ENCODE measurements at places on chromosomes 2 and 18.
A peak's percentile ranks its signal among the peaks of the same experiment; 100 is the strongest.

GRCh38 chr18:6885992-6886796 lies 156.7 kb downstream of the ARHGAP28 start:
- DNase-seq: peak; percentile 15

GRCh38 chr2:218286570-218287459 lies 5.5 kb downstream of the TMBIM1 start:
- peak; percentile 98 for DNase-seq

DNA sequence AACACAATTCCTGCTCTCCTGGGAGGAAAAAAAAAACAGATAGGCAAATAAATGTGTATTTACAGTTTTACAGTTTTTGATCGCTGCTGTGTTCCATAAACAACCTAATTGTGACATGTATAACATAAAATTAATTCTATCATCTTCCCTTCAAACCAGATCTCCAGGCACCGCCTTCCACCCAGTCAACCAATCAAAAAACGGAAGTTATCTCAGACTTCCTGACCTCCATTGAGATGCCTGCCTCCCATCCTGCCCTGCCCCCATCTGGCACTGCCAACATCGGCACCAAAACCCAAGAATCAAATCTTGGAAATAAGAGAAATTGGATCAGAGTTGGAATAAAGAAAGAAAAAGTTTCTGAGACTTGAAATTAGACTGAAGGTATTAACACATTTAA lies 3.1 kb upstream of the RIOK3 start:
- no peak for DNase-seq

DNA sequence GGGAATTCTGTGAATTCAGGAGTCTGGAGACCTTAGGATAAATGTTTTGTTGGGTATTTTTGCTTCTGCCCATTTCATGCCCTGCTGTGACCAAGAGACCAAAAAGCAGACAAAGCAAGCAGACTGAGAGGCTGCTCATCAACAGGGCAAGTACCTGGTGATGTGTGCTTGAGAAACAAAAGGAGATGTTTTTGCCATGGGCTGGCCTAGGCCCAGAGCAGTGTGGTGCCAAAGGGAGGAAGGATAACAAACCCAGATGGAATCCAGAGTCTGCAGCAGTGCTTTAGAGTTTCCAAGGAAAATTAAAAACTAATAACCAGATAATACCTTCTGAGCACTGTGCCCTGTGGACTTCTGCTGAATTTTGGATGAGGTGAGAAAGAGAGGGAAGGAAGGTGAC lies 538.4 kb downstream of the STK39 start:
- DNase-seq: no peak

- DNase-seq: no peak
Measured at GRCh38 chr18:37836071-37836970, 270.7 kb upstream of the CELF4 start.

DNA sequence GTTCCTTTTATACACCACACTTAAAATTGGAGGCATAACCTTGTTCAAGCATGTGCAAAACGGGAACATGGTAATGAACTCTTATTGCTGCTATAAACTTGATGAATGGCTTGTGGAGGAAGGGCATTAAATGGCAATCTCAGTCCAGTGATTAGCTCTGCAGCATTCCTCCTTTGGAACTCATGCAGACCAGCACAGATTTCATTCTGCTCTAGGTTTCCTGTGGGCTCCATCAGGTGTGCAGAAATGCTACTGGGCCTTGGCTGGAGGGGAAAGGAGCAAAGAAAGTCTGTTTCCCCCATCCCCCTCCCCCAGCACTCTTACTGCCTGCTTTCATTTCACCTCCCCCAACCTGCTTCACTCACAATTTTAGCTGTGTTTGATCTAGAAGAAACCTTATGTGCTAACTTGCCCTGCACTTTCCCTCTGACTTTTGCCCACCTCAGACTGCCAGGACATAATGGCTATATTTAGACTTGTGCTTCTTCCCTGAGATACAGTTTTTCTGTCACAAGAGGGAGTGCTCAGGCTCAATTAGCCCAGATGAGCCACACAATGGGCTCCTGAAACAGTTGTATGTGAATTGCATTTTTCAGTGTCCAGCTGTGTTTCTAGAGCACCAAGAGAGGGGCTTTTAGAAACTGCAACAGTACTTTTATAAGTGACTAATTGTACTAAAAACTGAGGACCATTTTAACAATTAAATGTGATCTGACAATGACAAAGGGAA lies 109.8 kb downstream of the FSHR start:
- no peak for DNase-seq

- DNase-seq: no peak
Measured at GRCh38 chr2:75054296-75054695, 95.9 kb downstream of the POLE4 start.

GRCh38 chr18:24736662-24737330 lies 276.4 kb downstream of the HRH4 start:
- no peak for DNase-seq

GRCh38 chr18:29248805-29249204 lies 1071.9 kb upstream of the CDH2 start:
- no peak for DNase-seq

DNA sequence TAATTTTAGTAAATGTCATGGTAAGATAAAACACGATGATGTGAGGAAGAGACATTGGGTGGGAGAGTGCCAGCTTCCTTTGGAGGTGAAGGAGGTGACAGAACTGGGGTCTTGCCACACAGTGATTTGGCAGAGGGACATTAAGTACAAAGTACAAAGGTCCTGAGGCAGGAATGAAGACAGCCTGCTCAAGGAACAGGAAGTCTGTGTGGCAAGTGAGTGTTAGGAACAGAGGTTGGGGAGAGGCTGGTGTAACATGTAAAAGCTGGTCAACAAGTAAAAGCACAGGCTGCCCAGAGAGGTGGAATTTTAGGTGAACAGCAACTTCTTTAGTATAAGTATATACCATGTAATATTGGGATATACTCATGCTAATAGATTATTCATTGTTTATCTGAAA lies 73.1 kb downstream of the INPP5D start:
- DNase-seq: no peak

GRCh38 chr2:23387845-23388244 lies 2.9 kb downstream of the KLHL29 start:
- DNase-seq: no peak

GRCh38 chr2:102185347-102185746 lies 1.5 kb upstream of the IL1RL2 start:
- no peak for DNase-seq

DNA sequence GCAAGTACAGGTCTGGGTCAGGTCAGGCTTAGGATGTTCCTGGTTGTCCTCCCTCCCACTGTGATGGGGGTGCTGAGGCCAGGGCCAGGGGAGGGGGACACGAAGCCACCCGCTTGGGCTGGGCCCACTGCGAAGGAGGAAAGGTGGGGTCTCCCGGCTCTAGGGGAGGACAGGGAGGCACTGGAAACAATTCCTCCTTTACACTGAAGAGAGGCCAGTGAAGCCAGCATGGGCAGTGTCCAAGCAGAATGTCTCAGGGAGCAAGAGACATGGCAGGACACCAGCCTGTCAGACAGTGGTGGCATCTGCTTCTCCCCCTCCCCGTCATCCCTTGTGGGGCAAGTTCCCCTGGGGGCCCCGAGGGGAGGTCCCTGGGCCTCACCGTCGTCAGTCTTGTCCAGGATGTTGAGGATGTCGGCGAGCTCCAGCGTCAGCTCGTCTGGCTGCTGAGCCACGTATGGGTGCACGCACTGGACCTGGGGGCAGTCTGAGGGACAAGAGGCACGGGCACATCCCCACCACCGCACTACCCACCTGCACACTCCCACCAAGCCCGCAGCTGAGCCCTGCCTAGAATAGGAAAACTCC lies 10.8 kb downstream of the SNORC start:
- no peak for DNase-seq

- no peak for DNase-seq
Measured at GRCh38 chr2:24682304-24682703, 110.9 kb downstream of the PTRHD1 start.

GRCh38 chr2:38436227-38436664 lies 59.2 kb upstream of the ATL2 start:
- DNase-seq: no peak

DNA sequence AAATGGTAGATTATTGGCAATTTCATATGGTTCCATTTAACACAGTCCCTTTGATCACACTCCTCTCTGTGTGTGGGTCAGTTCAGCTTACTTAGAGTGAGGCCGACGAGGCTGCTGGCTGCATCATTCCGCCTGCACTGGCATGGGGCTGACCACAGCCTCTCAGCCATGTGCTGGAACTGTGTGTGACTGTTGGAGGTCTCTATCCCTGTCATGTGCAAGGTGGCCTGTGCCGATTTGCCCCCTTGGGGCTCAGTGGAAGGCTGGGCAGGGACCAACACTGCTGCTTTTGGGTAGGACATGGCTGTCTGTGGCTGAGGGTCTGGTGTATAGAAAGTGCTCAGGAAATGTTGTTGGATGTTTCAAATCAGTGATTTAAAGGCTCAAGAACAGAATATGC lies 454.0 kb upstream of the HS6ST1 start:
- no peak for DNase-seq

DNA sequence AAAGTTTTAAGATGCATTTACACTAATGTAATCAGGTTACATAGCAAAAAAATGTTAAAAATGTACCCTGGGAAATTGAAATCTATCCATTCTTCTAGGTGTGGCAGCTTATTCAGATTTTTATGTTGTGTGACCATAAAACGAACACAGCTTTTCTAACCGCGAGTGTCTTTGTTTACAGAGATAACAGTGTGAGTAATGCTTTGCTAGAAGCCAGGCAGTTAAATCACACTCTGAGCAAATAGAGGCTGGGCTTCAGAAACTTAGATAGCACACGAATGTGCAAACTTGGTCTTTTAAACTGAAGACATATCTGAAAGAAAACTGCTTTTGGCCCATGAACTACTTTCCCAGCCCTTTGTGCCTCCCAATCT lies 116.1 kb downstream of the SPTBN1 start:
- DNase-seq: no peak

DNA sequence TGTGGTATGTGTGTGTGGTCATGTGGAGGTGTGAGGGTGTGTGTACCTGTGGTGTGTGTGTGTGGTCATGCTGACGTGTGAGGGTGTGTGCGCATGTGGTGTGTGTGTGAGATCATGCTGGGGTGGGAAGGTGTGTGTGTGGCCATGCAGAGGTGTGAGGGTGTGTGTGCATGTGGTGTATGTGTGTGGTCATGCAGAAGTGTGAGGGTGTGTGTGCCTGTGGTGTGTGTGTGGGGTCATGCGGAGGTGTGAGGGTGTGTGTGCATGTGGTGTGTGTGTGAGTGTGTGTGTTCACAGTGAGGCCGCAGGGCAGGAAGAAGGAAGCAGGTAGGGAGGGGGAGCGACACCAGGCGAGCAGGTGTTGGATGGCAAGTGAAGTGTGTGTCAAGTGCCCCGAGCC lies 259.0 kb downstream of the LOXHD1 start:
- DNase-seq: no peak

GRCh38 chr2:166373105-166373504 lies 2.6 kb downstream of the SCN9A start:
- no peak for DNase-seq

DNA sequence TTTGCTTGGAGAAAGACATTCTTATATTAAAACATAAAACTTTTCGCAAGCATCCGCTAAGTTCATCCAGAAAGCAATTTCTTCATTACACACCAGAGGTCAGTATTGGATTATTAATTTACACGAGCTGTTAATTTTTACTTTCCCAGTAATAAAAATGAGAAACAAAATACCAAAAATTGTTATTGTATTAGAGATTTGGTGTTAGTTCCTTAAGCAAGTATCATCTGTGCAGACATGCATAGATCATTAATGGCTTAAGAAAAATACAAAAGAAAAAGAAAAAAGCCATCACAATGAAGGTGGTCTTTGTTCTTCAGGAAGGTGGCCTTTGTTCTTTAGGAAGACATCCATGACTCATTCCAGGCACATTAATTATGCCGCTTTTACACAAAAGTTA lies 53.6 kb upstream of the HNMT start:
- DNase-seq: no peak

DNA sequence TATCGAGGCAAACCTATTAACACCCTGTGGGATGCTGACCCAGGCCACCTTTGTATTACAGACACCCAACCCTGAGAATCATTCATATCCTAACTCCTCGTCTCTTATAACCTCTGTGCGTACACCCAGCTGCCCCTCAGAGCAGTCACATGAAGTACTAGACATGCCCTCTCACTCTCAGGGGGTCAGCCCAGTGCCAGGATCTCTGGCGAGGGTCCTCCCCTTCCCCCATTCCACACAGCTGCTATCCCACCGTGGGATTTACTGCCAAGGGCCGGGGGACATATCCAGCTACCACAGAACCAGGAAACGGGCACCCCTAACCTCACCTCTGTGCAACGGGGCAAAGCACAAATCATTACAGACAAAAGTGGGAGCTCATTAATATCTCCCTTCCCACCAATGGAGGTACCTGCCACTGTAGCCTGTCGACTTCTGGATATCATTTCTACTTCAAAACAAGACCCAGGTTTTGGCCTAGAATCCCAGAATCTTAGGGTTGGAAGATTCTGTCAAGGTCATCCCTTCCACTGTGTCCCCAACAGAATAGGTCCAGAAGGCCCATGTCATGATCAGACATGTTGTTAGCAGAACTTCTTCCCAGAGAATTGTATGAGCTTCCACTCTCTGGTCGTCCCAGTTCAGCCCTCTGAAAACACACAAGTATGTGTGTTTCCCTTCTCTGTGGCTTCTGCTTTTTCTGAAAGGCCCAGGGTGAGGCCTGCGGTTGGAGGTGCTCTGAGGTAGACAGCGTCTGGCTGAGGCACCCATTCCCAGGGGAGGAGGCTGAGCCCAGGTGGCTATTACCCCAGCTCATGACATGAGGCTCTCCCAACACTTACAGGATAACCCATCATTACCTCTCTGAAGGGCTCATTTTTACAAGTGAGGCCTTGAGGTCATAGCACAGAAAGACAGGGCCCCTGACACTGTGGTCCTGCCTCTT lies 1.7 kb downstream of the TMBIM1 start:
- DNase-seq: peak; percentile 53

DNA sequence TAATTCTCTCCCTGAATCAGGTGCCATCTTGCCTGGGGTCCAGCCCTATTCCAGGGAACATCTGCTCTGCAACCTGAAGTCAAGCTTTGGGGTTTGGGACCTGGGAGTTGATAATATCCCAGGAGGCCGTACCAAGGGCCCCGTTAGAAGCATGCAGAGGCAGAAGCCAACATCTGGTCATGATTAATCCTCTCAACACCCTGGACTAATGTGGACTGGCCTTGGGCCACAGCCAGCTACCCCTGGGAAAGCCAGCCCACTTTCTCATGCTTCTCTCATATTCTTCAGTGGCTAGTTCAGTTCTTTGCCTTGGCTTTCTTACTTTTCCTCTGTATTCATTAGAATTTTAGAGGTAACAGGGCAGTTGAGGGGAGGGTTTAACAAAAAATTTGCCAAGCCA lies 515.6 kb upstream of the NRP2 start:
- no peak for DNase-seq

Measured in left colon (tissue), 2 donors.